ENCODE measurements at places on chromosomes 7 and 10.

DNA sequence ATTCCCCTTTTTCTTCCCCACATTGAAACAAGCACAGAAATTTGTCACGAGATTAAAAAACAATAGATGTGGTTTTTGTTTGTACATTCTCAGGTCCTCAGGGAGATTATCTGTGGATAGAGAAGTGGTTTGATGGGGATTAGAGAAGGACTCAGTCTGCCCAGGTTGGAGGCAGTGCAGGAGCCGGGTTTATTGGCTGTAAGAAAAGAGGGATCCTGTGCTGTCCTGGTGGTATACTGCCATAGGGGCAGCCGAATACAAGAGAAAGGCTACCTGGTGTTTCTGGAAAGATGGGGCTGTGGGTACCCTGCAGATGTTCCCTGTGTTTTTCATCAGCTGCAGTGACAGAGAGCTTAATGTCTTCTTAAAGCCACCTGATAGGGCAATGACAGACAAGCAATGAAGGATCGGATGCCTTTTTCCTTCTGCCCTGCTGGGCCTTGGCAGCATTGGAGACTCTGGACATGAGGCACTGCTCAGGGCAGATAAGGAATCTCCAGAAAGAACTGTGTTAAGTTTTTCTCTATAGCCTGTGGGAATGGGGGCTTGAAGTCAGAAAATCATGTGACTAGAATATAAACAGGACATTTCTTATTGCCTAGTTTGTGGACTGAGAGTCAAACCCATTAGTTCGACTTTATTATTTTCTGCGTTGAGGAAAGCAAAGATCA is 18.1 kb upstream of the GPR141 start:
- no peak for DNase-seq

DNA sequence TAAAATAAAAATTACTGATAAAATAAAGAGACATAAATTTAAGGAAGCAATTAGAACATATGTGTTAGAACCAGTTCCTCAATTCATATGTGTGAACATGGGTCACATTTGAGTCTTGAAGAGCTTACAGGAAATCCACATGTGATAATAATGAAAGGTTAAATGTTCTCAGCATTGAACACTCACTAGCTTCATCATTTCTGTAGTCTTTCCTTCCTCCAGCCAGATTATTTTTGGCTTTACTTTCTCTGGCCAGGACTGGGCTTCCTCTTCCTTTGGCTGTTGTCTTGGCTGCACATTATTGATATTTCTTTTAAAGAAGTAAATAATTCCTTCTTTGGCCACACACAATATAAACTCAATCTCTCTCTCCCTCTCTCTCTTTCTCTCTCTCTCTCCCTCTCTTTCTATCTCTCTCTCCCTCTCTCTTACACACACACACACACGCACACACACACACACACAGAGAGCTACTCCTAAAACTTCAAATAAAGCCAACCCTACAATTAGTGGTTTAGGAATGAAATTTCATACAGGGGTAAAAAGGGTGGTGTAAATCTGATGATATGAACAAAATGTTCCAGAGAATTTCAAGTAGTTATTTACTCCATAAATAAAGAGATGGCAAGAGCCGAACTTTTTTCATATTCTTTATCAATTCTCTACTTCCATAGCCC is 171.2 kb downstream of the REEP3 start:
- no peak for DNase-seq

- DNase-seq, result no peak
Measured at GRCh38 chr10:33304423-33305225, 29.8 kb downstream of the NRP1 start.

GRCh38 chr7:130683026-130683425 is 3.3 kb downstream of the TSGA13 start:
- no peak for DNase-seq

GRCh38 chr7:22896917-22897316 is 74.3 kb upstream of the TOMM7 start:
- no peak for DNase-seq

- DNase-seq, result no peak
Measured at GRCh38 chr7:435630-436366, 83.8 kb downstream of the PDGFA start.

GRCh38 chr7:33979300-33979806 is 74.0 kb downstream of the BMPER start:
- DNase-seq, result no peak

Measured in activated naive CD8-positive, alpha-beta T cell treated with anti-CD3 and anti-CD28 coated beads for 36 hours (primary cell).